Activated naive CD4-positive, alpha-beta T cell (primary cell): ENCODE measurements at places on chromosomes 6 and 20.

GRCh38 chr6:118403036-118403435, 145.1 kb upstream of the PLN start:
- no peak for DNase-seq

DNA sequence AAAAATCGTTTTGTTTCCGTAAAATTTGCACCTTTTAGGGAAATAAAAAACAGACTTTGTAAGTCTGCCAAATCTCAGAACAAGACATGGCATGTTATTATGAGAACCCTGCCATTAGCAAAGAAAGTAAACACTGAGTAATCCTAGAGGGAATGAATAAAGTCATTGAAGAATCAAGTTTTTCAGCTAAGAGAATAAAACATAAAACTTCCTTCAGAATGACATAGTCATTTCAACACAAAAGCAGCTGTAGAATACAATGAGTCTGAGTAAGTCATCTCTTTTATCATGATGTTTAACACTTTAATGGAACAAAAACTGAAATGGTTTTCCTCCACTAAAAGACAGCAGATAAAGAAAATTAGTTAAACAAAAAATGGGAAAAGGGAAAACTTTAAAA, 10.3 kb upstream of the DST start:
- no peak for DNase-seq

DNA sequence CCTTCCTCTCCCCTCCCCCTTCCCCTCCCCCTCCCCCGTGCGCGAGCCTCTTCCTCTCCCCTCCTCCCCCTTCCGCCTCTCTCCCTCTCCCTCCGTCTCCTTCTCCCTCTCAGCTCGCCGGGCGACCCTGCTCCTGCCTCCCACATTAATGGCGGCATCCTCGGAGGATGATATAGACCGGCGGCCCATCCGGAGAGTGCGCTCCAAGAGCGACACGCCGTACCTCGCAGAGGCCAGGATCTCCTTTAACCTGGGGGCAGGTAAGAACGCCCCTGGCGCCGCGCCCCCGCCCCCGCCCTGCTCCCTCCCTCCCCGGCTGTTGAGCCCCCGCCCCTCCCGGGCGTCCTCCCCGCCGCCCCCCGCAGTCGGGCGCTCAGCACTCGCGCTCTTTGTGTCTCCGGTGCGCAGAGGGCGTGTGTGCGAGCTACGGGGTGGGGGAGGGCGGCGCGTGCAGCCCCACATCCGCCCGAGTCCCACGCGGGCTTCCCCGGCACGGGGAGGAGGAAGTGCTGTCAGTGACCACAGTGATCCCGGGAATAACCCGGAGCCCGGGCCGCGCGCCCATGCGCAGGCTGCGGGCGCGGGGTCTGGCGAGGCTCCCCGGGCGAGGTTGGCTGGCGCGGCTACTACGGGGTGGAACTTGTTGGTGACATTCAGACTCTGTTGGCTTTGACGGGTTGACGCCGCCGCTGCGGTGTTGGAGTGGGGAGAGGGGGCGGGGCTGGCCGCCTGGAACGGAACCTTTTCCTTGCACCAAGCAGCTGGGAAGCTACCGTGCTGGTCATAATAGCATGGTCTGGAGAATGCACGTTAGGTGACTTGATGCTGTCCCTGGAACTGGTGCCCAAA, 33.2 kb downstream of the PHACTR1 start:
- DNase-seq = no peak

DNA sequence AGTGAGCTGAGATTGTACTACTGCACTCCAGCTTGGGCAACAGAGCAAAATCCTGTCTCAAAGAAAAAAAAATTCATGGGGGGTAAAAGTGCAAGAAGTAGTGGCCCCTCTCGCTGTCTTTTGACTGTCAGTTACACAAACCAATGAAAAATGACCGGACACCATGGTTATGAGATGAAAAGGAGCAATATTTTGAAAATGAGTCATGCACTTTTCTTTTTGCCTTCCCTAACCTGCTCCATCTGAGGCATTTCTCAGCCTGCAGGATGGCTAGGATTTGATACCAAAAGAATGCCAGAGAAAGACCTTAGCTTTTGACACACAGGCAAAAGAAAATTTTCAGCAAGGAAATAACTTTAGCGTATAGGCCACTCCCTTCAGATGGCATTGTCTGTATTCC, 181.7 kb upstream of the ARID1B start:
- no peak for DNase-seq

DNA sequence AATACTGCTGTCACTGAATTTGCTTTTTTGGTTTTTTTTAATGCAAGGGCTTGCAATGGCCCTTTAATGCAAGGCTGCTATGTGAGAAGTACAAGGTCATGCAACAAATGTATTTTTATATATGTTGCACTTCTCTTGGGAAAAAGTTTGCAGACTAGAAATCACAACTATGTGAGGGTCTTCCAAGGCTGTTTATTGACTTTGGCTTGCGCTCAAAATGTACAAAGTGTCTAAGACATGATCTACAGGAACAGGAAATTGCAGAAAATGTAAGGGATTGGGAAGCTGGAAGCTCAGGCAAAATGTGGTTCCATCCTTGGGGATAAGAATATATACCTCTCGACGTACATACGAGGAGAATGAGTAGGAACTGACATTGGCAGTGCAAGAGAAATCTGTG, 92.2 kb upstream of the F13A1 start:
- DNase-seq = no peak

- DNase-seq = no peak
Observed at GRCh38 chr20:39736434-39737327, 774.5 kb downstream of the DHX35 start.

GRCh38 chr6:39649996-39650395, 75.2 kb downstream of the KIF6 start:
- DNase-seq = no peak

- no peak for DNase-seq
Observed at GRCh38 chr6:125962900-125963497, 6.4 kb downstream of the HINT3 start.

- peak; percentile 23 for DNase-seq
Observed at GRCh38 chr6:26554697-26555504, 16.7 kb downstream of the HMGN4 start.

DNA sequence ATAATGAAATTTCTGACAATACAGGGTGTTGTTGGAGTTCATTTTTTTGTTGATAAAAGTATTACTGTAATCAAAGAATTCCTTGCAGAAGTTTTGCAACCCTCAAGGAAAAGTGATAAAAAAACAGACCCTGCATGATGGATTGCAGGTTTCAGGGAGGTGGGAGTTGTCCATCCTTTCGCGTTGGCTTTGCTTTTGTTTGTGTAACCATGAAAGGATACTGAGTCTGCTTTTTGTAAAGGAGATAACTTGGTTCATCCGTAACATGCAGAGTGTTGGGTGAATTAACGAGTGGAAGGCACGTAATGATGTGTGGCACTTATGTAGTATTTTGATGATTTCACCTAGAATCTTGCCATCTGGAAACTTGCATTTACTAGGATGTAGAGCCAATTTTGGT, 23.6 kb downstream of the FOXO3 start:
- no peak for DNase-seq
